Stimulated activated CD8-positive, alpha-beta memory T cell treated with anti-CD3 and anti-CD28 coated beads, Interleukin-4, amount 100 ng/mL, for 24 hours (primary cell): ENCODE measurements at places on chromosomes 5 and 9.

GRCh38 chr5:123093601-123094236 is 4.7 kb downstream of the PRDM6 start:
- DNase-seq: no peak

- no peak for DNase-seq
Measured at GRCh38 chr5:24347158-24347557, 297.6 kb downstream of the CDH10 start.

- no peak for DNase-seq
Measured at GRCh38 chr9:115794921-115795475, 358.6 kb upstream of the PAPPA start.

GRCh38 chr5:10581867-10582511 is 18.1 kb downstream of the ANKRD33B start:
- DNase-seq: no peak
